Skeletal muscle cell (primary cell): ENCODE measurements at places on chromosomes 5 and 9.

DNA sequence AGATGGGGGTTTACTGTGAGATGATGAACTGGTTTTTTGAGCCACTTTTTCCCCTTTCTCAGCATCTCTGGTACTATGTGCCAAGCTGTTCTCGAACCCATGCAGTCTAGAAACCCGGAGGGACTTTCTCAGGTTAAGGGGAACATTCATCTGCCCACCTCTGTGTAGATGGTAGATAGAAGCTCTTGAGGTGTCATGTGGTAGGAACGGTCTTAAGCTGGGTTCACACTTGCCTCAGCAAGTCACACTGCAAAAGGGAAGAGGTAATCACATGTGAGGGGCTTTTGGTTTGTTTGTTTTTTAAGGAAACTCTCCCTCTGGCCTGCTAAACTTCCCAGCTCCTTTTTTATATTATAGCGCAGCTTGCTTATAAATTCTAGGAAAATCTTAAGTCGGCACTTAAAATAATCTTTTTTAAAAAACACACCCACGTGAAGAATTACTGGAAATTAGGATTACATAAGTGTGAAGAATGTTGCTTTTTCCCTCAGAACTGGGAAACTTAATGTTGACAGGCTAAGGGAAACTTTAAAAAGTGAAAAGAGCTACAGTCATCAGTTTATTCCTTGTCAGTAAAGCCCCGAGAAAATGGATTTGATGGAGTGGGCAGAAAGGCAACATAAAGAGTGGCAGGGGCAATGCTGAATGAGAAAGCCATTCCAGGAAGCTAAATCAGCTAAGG is 430.3 kb downstream of the ARHGEF28 start:
- DNase-seq: no peak

DNA sequence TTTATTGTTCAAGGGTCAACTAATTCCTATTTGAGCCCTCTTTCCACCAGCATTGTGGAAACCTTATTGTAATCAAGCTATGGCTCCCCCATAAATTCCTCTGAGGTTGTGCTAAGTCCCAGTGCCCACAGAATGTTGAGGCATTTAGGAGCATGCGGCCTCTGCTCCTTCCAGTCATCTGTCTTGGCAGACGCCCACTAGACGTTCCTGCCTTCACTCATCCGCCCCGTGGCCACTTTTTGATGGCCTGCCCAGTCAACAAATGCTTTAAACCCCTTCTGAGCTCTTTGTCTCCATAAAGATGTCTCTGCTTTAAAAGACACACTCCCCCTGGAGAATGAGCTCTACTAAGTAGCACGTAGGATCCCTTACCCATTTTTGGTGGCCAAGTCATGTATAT is 104.7 kb downstream of the GAS1 start:
- no peak for DNase-seq

DNA sequence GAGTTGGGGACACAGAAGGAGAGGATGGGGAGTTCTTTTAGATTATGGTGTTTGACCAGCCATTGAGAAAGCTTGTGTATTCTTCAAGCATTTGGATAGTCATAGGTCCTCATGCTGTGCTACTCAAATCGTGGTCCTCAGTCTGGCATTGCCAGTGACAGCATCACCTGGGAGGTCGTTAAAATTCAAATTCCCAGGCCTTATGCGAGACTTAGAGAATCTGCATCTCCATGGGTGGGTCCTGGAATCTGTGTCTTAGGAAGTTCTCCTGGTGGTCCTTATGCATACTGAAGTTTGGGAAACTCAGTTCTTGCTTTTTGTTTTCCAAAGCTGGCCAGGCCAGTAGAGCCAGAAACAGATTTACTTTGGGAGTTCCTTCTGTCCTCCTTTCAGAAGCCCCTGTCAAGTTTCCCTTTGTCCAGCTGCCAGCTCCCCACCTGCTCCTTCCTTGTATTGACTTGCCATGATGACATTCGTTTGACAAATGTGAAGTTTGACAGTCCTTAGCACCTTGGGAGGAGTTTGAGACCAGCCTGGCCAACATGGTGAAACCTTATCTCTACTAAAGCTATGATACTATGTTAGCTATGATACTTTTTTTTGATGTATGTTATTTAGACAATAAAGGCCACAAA is 95.6 kb downstream of the PALM2AKAP2 start:
- no peak for DNase-seq

- peak; percentile 8 for DNase-seq
Measured at GRCh38 chr9:25678846-25679360, 659 bp upstream of the TUSC1 start.

- peak; percentile 96 for DNase-seq
Measured at GRCh38 chr5:16894236-16895057, 41.6 kb downstream of the MYO10 start.

DNA sequence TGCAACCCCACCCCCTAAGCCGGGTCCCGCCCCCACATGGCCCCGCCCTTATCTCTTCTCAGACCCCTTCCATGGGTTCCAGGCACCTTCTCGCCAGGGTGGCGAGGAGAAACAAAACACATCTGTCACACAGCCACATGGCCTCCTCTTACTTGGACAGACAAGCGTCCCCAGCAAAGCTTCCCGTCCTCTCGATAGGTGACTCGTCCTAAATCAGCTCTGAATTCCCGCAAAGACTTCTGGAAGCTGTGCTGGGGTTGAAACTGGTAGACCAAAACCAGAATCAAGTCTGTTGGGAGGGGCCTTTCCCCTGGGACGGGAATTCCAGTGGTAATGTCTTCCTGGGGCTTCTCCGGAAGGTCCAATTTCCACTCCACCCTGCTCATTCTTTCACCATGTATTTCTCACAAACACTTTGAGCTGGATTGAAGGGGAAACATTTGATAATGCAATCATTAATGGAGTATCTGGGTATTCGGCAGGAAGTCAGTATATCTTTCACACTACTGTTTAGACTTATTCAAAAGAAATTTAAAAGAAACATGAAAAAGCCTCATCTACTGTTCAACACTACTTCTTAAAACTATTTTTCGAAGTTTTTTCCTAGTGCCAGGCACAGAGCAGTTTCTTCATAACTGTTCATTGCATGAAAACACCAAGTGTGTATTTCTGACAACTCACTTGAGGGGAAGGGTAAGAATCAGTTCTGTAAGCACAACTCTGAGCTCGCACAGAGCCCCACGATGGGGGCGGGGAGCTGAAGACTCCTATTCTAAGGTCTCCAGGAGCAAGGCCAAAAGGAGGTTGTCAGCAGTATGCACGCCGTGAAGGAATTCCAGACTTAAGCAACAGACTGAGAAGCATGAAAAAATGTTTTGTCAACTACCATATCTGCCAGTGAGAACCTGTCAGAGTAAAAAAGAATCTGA is 644 bp upstream of the CTNNAL1 start:
- peak; percentile 43 for DNase-seq

GRCh38 chr5:160434022-160434531 is 12.4 kb downstream of the PTTG1 start:
- DNase-seq: peak; percentile 12

DNA sequence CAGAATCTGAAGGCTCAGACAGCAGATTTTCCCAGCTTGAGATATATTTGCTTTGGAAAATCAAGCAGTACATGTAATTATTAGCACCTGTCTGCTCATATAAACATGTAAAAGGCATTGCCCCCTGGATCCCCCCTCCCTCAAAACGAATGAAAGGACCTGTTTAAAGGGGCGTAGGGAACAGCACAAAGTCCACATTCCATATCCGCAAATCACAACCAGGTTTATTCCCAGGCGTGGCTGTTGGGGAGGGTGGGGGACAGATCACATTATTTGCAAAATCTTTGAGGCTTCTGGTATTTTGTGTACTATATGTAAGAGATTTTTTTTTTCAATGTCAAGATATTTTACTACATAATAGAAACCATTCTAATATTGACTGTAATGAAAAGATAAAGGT is 8.7 kb upstream of the MRPS2 start:
- no peak for DNase-seq

DNA sequence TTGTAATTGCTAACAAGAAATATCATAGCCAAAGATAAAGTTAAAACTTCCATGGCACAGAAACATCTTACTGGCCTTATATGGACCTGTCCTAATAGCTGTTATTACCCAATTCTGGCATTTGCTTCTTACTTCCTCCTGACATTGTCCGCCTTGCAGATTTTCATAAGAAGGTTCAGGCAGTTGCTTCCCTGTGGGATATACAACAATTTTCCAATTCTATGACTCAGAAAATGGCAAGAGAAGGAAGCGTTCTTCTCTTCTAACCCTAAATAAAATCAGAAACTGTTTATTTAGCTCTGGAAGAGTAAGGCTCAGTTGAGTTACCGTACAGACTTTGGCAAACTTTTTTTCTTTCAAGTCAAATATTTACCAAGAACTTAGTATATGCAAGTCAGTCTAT is 1.7 kb downstream of the PRKAA1 start:
- peak; percentile 72 for DNase-seq

DNA sequence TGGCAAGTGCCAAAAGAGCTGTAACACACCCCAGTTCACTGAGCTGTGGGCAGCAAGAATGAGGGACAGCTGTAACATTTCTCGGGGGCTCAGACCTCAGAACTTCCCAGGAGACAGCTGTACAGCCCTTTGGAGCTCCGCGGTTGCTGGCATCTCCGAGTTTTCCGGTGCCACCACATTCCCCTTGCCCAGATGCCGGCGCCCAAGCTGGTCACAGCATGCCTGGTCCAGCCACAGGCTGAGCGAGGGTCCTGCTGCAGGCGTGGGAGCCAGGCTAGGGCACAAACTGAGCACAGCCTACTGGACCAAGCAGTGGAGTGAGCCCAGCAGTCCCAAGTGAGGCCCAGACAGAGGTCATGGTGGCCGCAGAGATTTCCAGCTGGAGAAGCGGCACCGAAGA is 797.7 kb upstream of the EDIL3 start:
- no peak for DNase-seq

DNA sequence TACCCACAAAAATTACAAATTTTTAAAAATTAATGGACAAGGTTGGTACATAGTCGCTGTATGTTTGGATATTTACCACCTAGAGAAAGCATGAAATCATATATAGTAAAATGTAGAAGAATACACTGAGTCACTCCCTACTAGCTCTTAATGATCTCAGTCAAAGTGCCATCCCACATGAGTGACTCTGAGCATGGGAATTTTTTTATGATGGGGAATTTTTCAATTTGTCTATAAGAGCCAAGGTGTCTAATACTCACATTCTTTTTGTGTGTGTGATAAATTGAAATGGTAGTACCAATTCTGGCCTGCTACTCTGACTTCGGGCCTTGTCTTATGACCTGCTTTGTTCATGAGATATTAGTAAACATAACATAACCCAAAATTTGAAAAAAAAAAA is 483.2 kb downstream of the CDH10 start:
- no peak for DNase-seq

- DNase-seq: no peak
Measured at GRCh38 chr9:124215368-124215910, 42.3 kb upstream of the NEK6 start.

- DNase-seq: no peak
Measured at GRCh38 chr5:149680810-149681221, 49.3 kb upstream of the PPARGC1B start.

DNA sequence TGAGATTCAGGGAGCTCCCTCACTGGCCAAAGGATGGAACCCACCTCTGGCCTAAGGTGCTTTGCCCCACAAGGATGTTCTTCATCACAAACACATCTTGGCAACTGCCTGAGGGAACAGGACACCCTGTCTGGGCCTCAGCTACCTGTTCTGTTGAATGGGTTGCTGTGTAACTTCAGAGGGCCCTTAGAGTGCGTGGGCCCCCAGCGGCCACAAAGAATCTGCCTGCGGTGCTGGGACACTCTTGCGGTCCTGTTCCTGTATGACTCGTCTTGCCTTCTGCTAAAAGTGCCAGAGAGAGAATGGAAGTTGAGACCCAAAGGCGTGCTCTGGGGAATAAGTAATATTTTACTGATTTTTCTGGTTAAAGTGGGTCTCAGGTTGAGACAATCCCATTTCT is 14.1 kb upstream of the RPL26L1 start:
- DNase-seq: no peak

DNA sequence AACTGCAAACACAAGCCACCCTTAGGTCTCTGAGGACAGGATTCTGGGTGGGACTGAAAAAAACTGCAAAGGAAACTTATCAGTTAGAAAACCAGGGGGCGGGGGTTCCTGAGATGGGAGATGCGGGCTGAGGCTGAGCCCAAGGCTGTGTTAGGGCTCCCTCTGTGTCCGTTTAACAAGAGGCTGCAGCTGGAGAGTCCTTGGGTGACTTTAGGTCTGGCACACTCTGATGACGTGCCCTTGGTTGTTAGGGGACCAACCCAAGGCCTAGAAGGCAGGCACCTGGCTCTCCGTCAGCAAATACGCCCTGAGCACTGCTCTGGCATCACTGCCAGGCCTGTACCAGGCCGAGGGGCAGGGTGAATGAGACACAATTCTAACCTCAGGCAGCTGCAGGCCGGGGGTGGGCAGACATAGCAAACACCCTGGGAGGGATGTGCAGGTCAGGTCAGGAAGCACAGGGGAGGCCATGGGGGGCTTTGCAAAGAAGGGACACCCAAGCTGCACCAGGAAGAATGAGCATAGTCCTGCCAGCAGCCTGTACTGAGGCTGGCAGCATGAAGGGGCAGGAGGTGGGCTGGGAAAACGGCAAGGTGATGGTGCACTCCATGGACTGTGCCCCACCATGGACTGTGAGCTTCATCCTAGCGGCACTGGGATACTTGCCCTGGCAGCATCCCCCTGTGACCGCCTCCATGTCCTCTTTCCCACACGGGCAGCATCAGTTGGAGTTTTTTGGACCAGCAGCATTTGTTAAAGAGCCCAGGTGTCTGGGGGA is 137.9 kb downstream of the GABBR2 start:
- no peak for DNase-seq

DNA sequence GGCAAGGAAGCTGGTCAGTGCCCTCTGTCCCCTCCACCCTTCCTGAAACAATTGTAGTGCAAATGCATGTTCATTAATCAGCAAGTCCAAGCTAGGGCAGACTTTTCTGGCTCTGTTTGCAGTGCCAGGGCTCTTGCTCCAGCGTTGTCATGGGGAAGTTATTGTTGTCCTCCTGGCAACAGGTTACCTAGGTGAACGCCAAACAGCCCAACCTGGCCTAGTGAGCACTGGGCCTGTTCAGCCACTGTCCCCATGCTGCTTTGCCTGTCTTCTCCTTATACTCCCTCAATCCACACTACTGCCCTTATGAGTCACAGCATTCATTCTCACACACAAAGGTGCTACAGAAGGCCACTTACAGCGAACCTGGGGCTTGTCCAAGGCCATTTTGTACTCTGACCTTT is 34.5 kb upstream of the GLIS3 start:
- DNase-seq: no peak

- DNase-seq: no peak
Measured at GRCh38 chr5:6166698-6167394, 211.5 kb downstream of the MED10 start.

DNA sequence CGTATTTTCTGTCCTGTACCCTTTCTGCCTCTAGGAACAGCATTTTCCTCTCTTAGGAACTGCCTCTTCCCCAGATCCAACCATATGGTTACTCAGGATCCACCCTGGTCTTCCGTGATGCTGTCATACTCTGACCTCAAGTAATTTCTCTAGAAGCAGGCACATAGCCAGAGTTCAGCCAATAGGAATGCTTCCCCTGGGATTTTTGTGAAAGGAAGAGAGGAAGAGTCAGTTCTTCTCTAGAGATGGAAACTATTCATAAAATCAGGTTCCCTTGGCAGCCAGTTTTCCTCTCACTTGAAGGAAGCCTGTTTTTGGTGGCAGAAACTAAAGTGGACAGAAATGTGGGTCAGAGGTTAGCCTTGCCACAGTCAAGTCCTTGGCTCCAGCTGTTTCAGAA is 400.1 kb upstream of the PCSK5 start:
- no peak for DNase-seq

GRCh38 chr5:79837761-79838551 is 148.3 kb downstream of the CMYA5 start:
- peak; percentile 40 for DNase-seq
